GM23338 (cell line): ENCODE measurements at places on chromosomes 2 and 18. TPM values are rescaled to one million over a fixed set of nuclear protein-coding genes. Genes with fewer than 3 reads are reported as not detected.
A peak's percentile ranks its signal among the peaks of the same experiment; 100 is the strongest.

GRCh38 chr2:44237221-44237620 lies 38.1 kb upstream of the SLC3A1 start:
- no peak for DNase-seq
- no peak overlapping the region for H3K27ac ChIP-seq
- no peaks in the 10 kb centered on the region for H3K36me3 ChIP-seq
- no peaks in the 10 kb centered on the region for H3K27me3 ChIP-seq

DNA sequence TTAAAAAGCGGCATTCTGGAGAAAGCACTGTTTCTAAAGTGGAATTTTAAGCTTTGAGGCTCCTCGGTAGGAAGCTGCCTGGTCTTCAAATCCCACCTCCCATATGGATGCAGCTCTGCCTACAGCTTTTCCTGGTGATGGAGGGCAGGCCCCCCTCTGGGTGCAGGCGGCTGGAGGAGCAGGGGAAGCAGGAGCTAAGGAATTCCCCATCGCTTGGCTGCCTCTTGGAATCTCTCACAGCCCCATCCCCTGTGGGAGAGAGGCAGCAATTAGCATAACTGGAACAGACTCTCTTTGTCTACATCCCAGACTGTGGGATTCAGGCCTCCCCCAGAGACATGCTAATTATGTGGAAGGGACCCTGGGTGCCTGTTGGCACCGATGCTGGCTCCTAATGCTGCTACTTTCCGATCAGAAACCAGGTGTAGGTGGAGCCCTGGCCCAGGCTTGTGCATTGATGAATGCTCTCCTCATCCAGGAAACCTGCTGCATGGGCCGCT lies 51.3 kb downstream of the LIPG start:
- peak; percentile 88 for DNase-seq
- peaks cover 31% of the 10 kb centered on the region for H3K4me1 ChIP-seq
- H3K36me3 ChIP-seq = no peaks in the 10 kb centered on the region

GRCh38 chr2:216535454-216535995 lies 36.9 kb downstream of the RPL37A start:
- DNase-seq = no peak
- H3K27me3 ChIP-seq = no peaks in the 10 kb centered on the region
- H3K4me3 ChIP-seq = no peak overlapping the region
- no peaks in the 10 kb centered on the region for H3K4me1 ChIP-seq
- H3K36me3 ChIP-seq = no peaks in the 10 kb centered on the region

DNA sequence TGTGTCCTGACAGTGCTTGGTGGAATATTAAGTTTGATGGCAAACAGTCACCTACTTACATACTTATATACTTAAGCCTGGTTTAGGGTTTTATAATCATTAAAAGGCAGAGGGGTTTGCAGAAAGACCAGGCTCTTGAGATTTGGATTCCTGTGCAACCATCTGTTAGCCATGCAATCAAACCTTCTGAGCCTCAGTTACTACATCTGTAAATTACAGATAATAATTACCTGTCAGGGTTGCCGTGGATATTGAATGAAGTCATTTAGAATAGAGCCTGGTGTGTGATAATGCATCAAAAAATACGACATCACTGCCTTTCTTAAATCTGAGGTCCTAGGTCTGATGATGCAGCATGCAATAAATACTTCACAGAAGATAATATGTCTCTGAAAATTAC lies 152.9 kb downstream of the ARHGAP28 start:
- DNase-seq = no peak
- no peaks in the 10 kb centered on the region for H3K27me3 ChIP-seq
- H3K4me3 ChIP-seq = no peak overlapping the region
- no peaks in the 10 kb centered on the region for H3K36me3 ChIP-seq
- no peak overlapping the region for H3K27ac ChIP-seq
- peaks cover 27% of the 10 kb centered on the region for H3K4me1 ChIP-seq

GRCh38 chr2:183709829-183710228 lies 585.6 kb downstream of the NUP35 start:
- H3K27me3 ChIP-seq = no peaks in the 10 kb centered on the region
- no peak overlapping the region for H3K27ac ChIP-seq
- no peak overlapping the region for H3K4me3 ChIP-seq
- no peaks in the 10 kb centered on the region for H3K36me3 ChIP-seq

DNA sequence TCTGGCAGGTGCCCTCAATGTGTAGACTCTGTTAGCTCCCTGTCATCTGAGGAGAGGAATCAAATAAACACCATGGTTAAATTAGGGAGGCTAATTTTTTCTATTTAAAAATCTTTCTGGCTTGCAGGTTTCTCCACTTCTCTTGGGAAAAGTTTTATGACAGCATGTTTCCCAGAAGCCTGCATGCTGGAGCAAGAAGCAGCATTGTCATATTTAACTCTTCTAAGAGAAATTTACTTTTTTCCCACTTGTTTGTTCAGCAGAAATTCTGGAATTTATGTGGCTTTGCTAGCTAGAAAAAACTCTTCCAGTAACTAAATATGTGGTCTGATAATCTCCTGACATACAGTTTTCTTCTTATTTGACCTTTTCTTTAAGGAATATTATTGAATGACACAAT lies 230.5 kb downstream of the PARD3B start:
- no peaks in the 10 kb centered on the region for H3K27me3 ChIP-seq
- H3K4me3 ChIP-seq = no peak overlapping the region
- no peaks in the 10 kb centered on the region for H3K4me1 ChIP-seq
- H3K27ac ChIP-seq = no peak overlapping the region
- no peak for DNase-seq

DNA sequence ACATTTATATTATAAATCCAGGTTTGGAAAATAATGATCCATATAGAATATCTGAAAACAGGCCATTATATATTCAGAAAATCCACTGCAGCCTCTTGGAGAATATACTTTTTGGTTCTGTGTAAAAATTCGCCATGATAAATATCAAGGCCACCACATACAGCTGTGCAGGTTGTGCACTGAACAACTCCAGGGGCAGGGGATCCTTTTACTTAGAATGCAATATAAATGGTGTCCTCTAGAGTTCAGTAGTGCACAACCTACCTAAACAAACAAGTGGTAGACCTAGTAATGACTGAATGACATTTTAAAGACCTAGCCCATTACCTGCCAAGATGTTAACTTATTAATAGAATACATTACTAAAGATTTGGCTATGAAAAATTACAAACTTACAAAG lies 22.4 kb downstream of the MOGAT1 start:
- peaks cover 3% of the 10 kb centered on the region for H3K4me1 ChIP-seq
- H3K27ac ChIP-seq = no peak overlapping the region
- no peaks in the 10 kb centered on the region for H3K36me3 ChIP-seq
- peak; percentile 49 for DNase-seq

GRCh38 chr2:68811364-68811763 lies 59.8 kb downstream of the BMP10 start:
- H3K4me3 ChIP-seq = no peak overlapping the region
- no peaks in the 10 kb centered on the region for H3K36me3 ChIP-seq
- H3K27ac ChIP-seq = no peak overlapping the region
- DNase-seq = no peak

GRCh38 chr18:73408469-73408868 lies 540.7 kb upstream of the NETO1 start:
- H3K27ac ChIP-seq = peak overlapping the region; percentile 53
- no peaks in the 10 kb centered on the region for H3K36me3 ChIP-seq
- peak; percentile 44 for DNase-seq
- H3K27me3 ChIP-seq = no peaks in the 10 kb centered on the region

GRCh38 chr18:74514860-74515495 lies 18.8 kb downstream of the CNDP2 start:
- no peak for DNase-seq
- H3K36me3 ChIP-seq = peaks cover 13% of the 10 kb centered on the region; the same call in 1 of the 2 replicates
- no peak overlapping the region for H3K27ac ChIP-seq
- H3K27me3 ChIP-seq = no peaks in the 10 kb centered on the region
- no peak overlapping the region for H3K4me3 ChIP-seq

- no peaks in the 10 kb centered on the region for H3K4me1 ChIP-seq
- no peak for DNase-seq
- H3K27ac ChIP-seq = no peak overlapping the region
- no peaks in the 10 kb centered on the region for H3K27me3 ChIP-seq
- H3K36me3 ChIP-seq = no peaks in the 10 kb centered on the region
Measured at GRCh38 chr2:224360801-224361251, 41.1 kb downstream of the FAM124B start.

GRCh38 chr2:168096158-168096557 lies 151.2 kb downstream of the STK39 start:
- H3K4me1 ChIP-seq = no peaks in the 10 kb centered on the region
- H3K36me3 ChIP-seq = no peaks in the 10 kb centered on the region
- H3K27ac ChIP-seq = no peak overlapping the region
- H3K27me3 ChIP-seq = no peaks in the 10 kb centered on the region

DNA sequence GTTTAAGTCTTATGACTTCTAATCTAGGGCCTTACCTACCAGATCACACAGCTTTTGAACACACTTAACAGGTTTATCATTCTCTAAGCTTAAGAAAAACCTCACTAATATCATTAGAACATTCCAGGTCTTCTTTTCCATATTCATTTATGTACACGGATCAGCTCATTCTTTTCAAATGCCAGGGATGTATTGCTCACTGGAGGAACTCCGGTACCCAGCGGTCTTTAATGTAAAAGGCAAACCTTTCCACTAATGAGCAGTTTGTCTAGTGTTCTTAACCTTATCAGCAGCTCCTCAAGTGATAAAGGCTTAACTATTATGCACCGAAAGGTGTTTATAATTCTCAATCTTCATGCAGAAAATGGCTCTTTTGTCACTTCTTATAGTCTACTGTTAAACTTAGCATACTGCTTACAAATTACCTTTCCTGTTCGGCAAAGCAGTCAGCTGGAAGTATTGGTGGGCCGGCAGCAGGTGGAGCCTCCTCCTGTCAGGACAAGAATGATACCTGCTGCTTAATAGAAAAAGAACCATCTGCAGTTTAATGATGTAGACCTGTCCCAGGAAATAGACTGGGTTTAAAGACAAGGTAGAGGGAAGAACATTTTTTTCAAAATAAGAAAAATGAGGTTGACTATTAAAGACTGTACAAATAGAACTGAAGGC lies 142.7 kb downstream of the FIGN start:
- no peak overlapping the region for H3K27ac ChIP-seq
- H3K27me3 ChIP-seq = no peaks in the 10 kb centered on the region
- H3K36me3 ChIP-seq = no peaks in the 10 kb centered on the region
- H3K4me1 ChIP-seq = peaks cover 35% of the 10 kb centered on the region

- no peaks in the 10 kb centered on the region for H3K27me3 ChIP-seq
- DNase-seq = no peak
- H3K36me3 ChIP-seq = no peaks in the 10 kb centered on the region
- no peak overlapping the region for H3K4me3 ChIP-seq
Measured at GRCh38 chr2:100658017-100658416, 95.2 kb downstream of the PDCL3 start.

DNA sequence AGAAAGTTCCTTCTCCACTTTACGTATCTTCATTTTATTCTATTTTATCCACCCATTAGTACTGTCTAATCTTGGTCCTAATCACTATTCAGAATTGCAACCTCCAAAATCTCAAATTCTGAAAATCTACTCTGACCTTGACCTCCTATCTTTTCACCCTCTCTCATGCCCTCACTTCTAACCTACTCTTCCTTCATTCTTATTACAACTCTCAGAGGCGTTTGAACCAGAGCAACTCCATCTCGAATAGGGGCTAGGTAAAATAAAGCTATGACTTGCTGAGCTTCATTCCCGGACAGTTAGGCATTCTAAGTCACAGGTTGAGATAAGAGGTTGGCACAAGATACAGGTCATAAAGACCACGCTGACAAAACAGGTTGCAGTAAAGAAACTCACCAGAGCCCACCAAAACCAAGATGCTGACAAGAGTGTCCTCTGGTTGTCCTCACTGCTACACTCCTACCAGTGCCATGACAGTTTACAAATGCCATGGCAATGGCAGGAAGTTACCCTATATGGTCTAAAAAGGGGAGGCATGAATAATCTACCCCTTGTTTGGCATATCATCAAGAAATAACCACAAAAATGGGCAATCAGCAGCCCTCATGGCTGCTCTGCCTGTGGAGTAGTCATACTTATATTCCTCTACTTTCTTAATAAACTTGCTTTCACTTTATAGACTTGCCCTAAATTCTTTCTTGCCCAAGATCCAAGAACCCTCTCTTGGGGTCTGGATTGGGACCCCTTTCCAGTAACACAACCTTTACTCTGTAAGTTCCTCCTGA lies 11.4 kb downstream of the CCDC88A start:
- no peak for DNase-seq
- peak overlapping the region; percentile 83 for H3K27ac ChIP-seq
- H3K36me3 ChIP-seq = no peaks in the 10 kb centered on the region; the same call in 1 of the 2 replicates

DNA sequence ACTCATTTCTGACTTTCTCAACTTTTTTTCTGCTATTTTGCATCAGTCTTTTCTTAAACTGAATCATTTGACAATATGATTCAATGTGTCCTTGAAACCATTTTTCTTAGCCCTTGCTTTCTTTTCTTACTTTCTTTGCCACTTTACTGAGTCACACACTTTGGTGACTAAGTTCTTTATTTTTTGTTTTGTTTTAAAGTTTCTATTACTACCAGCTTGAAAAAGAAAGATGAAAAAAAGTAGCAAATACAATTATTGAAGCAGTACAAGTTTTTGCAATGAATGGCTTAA lies 116.5 kb downstream of the DOCK10 start:
- no peaks in the 10 kb centered on the region for H3K4me1 ChIP-seq
- H3K36me3 ChIP-seq = no peaks in the 10 kb centered on the region
- no peaks in the 10 kb centered on the region for H3K27me3 ChIP-seq
- H3K27ac ChIP-seq = no peak overlapping the region
- DNase-seq = no peak

DNA sequence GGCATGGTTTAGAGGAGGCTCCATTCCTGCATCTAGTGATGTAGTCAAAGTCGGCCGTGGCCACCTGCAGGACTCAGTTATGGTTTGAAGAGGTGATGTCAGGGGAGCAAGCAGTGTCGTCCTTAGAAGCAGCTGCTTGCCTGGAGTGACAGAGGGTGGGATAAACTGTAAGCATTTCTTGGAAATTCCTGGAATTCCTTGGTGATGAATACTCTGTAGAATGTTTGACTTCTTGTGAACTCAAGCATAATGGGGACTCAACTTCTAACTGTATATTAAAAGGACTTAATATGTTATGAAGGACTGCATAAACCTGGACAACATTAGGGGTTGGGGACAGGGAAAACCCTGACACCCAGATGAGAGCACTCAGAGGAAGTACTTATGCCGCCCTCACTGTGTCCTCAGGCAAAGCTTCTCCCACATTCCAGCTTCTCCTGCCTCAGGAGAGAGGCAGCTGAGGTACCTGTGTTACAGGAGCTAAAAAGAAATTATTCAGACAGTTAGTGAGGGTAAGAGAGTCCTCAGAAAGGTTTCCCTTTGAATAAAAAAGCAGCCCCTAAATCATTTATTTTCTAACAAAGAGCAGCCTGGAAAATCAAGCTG lies 459.9 kb upstream of the CELF4 start:
- H3K4me3 ChIP-seq = no peak overlapping the region
- H3K27me3 ChIP-seq = no peaks in the 10 kb centered on the region
- peak; percentile 63 for DNase-seq
- peaks cover 9% of the 10 kb centered on the region; the same call in 1 of the 2 replicates for H3K4me1 ChIP-seq

GKN2 gene
- total RNA-seq = not detected in 2 replicates

FLACC1 gene
- total RNA-seq = 0.10 TPM in 1 of 2 replicates, not detected in the other

AQP4 gene
- total RNA-seq = 2.8 and 3.8 TPM in 2 replicates

KIAA2012 gene
- total RNA-seq = 0.03 TPM in 1 of 2 replicates, not detected in the other

KCNF1 gene
- total RNA-seq = 0.70 and 1.5 TPM in 2 replicates

MYOM1 gene
- total RNA-seq = 0.08 and 0.38 TPM in 2 replicates

GLI2 gene
- 41.7 and 53.6 TPM in 2 replicates for total RNA-seq

LIPG gene
- 17.2 and 17.7 TPM in 2 replicates for total RNA-seq

SCYGR4 gene
- total RNA-seq = not detected in 2 replicates

SERPINB3 gene
- total RNA-seq = 0.59 TPM in 1 of 2 replicates, not detected in the other

SKA1 gene
- 25.1 and 25.7 TPM in 2 replicates for total RNA-seq

TEKT4 gene
- total RNA-seq = not detected in 2 replicates

WDR43 gene
- total RNA-seq = 112 and 140 TPM in 2 replicates
